ENCODE measurements at places on chromosomes 11 and 22.

GRCh38 chr22:19038728-19039447 lies 83.3 kb downstream of the DGCR2 start:
- DNase-seq = no peak

- DNase-seq = no peak
Observed at GRCh38 chr11:1569251-1569780, 2.8 kb downstream of the DUSP8 start.

- DNase-seq = no peak
Observed at GRCh38 chr11:95563173-95563572, 226.4 kb downstream of the FAM76B start.

- DNase-seq = peak; percentile 32
Observed at GRCh38 chr11:14969901-14970323, 2.2 kb downstream of the CALCA start.

DNA sequence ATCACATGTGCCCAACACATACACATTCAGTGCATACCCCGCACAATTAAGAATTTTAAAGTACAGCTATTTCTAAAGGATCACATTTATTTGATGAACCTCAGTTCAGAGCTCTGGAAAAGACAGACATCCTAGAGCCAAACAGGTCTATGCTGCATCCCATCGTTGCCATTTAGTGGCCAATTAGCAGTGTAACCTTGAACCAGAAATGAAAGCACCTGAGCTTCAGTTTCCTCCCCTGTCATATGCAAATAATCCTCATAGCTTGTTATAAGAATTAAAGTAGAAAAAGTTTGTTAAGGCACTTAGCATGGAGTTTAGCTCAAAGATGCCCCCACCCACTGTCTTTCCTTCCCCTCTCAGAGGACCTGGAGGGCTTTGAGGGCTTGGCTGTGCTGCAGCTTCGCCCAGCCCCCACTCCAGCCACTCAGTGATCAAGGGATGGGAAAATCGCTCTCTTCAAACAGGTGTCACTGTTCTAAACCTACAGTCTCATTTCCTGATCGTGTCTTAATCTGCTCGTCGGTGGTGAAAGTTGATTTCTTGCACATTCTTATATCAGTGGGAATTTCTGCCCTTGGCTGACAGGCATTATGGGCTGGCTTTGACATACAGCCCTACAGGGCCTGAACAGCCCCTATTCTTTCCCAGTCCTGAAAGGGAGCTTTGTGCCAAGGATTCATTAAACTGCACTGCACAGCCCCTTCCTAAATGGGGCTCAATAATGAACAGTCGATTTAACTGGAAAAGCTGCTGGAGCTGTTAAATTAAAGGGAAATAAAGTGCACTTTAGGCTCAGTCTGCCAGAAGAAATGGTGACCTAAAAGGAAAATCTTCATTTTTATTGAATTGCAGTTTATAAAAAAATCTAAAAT lies 23.3 kb upstream of the FAM181B start:
- DNase-seq = no peak

DNA sequence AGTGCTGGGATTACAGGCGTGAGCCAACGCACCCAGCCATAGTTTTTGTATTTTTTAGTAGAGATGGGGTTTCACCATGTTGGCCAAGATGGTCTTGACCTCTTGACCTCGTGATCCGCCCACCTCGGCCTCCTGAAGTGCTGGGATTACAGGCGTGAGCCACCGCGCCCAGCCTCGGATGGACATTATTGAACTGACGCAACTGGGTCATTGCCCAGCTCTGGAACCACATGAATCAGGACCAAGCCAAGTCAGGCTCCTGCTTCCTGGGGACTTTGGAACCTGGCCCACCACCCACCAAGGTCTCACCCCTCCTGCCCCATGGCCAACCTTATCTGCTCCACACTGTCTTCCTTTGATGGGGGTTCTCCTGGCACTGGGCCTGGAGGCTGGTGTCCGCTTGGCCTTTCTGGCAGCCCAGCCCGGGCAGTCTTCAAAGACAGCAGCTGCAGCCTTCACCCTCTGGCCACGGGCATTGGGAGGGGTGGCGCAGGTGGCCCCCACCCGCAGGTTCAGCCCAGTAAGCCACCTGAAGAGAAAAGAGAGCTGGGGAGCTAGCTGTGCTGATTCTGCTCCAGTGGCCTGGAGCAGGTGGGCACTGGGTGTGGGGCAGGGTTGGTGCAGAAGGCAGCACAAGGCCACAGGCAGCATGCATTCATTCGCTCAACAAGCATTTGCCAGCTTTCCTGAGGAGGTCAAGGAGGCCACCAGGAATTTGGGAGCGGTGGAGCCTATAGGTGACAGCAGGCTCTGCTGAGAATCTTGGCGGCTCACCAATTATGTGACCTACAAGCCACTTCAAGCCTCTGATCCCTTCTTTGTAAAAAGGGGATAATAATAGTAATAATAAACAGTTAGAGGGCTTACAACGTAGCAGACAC lies 5.7 kb downstream of the CHADL start:
- no peak for DNase-seq
